ENCODE measurements at places on chromosomes 4 and X.

- DNase-seq = no peak
These were observed 61.5 kb upstream of the FAM241A start for GRCh38 chr4:112083587-112084347.

DNA sequence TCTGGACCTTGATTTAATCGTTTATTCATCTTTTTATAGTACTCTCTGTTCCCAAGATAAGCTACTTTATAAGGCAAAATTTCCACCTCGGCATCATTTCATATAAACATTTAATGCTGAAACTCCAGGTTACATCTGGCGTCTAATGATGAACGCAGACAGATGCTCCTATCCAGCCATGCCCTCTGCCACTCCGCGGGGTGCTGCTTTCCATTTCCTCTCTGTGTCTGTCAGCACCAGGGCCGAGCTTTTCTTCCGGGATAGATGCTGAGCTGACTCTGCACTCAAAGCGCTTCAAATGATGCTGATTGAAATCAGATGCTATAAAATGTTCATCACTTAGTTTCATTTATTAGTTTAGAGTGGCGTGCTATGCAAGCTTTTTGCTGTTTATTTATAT, 80.5 kb upstream of the HELT start:
- DNase-seq = no peak

DNA sequence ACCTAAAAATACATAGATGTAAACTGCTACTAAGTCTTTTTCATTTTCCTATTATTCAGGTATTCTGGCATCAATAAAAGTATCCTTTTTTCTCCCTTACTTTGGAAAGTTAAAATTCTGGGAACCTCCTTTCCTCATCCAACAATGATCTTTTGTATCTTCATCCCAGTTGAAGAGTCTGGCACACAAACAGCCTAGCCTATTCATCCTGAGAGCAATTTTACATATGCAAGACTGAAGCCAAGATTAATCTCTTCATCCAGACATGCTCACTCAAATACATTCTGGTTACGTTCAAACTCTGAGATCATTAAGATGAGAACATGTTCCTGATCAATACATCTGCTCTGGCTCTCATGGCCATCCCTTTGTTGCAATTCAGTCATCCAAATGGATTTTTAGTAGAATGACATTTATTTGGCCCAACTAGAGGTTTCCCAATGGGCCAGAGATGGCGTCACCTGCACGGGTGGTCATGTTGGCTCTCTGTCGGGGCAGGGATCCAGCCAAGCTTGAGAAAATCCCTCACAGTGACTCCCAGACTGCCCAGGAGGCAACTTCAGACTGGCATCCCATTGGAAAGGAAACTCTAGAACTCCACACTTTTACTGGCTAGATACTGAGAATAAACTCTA, 135.3 kb upstream of the VCX2 start:
- DNase-seq = no peak

- DNase-seq = peak; percentile 33
These were observed 108.7 kb upstream of the ATP6AP2 start for GRCh38 chrX:40471965-40472648.

GRCh38 chr4:35548921-35549320, 695.4 kb downstream of the ARAP2 start:
- no peak for DNase-seq

DNA sequence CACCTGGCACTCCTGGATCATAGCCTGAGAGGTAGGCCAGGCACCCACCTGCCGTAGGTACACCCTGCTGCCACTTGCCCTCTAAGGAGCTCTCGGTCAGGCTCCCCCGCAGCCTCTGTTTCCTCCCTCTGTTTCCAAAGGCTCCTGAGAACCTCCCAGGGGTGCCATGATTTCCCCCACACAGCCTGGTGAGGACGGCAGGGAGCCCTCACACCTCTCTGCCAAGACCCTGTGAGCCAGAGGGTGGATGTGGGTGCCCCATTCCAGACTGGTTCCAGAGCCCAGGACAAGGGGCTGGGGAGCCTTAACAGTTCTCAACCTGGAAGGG, 1.6 kb upstream of the ABLIM2 start:
- DNase-seq = no peak

DNA sequence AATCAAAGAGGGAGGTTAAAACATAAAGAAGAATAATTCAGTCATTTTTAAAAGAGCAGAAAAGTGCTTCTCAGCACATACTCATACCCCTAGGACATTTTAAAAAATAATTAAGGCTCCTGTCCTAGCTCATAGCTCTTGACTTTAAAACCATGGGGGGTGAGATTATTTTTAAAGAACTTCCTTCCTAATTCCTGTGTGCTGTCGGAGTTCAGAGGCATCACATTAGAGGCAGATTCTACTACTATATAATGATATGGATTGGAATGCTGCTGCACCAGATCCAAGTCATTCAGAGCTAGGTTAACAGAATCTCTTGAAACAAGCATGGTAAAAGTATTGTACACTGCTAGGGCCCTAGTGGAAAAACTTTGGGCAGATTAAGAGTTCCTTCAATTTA, 456.5 kb upstream of the ADGRL3 start:
- no peak for DNase-seq

GRCh38 chr4:85905761-85906160, 430.8 kb downstream of the ARHGAP24 start:
- DNase-seq = no peak

- DNase-seq = no peak
These were observed 2.0 kb downstream of the DDX3X start for GRCh38 chrX:41335958-41336331.

DNA sequence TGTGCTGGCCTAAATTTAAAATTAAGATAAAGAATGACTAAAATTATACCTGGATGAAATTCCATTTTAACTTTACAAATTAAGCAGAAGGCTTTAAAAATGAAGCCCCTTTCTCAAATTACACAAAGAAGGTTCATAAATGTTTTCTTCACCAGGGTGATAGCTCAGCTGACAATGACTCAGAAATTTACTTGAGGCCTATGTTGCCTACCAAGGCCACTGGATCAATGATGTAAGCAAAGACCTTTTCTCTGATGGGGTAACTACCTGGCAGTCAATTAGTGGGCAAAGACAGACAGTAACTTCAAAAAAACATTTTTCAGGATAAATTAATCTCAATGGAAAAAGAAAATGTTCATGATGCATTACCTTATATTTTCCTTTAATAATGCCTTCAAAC, 23.9 kb upstream of the GPR34 start:
- DNase-seq = no peak

- no peak for DNase-seq
These were observed 32.8 kb downstream of the CEP44 start for GRCh38 chr4:174316546-174316945.

GRCh38 chr4:156677131-156677531, 294.5 kb downstream of the PDGFC start:
- DNase-seq = no peak

- no peak for DNase-seq
These were observed 44.0 kb downstream of the SLC25A5 start for GRCh38 chrX:119512146-119512800.

DNA sequence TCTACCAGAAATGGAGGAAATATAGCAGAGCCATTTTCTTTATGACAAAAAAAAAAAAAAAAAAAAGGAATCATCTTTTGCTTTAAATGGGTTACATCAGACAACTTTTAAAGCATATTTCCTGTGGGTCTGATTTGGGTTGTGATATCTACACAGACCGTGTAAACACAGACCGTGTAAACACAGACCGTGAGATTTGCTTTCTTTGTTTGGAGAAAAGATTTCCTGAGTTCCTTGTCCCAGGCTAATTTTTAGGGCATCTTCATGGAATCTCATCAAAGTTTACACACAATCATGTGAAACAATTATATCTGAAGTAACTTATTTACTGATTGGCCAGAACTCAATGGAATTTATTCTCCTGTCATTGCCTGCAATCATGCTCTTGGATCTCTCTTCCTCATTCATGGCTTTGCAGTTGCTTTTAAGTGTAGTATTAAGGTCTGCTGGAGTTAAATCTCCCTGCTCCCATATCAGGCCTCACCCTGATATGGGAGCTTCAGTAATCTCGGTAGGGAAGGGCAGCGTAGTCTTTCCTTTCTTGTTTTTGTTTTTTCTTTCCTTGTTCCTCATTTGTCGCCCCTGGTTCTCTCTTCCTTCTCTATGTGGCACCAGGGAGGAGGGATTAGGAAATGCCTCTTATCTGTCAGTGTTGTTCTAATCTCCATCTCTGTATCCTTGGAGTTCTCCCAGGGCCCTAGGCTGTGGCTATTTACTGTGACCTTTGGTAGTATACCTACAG, 248.6 kb upstream of the JADE1 start:
- DNase-seq = no peak

- no peak for DNase-seq
These were observed 28.1 kb downstream of the ZFP42 start for GRCh38 chr4:188023682-188024081.

DNA sequence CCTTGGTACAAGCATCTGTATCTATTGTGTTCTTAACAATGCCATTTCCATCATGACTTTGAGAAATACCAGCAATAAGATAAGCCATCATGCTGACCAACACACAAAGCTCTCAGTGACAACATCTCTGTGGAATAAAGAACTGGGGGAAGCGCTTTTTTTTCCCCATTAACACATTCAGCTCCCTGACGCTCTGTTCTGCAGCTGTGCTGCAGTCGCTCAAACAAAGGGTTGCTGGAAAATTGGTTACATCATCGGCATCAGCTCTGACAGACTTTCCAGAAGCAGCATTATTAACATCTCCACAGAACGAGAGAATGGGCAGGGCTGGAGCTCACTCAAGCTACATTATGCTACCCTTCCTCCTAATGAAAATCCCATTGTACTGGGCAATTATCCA, 39.9 kb downstream of the DCX start:
- no peak for DNase-seq

DNA sequence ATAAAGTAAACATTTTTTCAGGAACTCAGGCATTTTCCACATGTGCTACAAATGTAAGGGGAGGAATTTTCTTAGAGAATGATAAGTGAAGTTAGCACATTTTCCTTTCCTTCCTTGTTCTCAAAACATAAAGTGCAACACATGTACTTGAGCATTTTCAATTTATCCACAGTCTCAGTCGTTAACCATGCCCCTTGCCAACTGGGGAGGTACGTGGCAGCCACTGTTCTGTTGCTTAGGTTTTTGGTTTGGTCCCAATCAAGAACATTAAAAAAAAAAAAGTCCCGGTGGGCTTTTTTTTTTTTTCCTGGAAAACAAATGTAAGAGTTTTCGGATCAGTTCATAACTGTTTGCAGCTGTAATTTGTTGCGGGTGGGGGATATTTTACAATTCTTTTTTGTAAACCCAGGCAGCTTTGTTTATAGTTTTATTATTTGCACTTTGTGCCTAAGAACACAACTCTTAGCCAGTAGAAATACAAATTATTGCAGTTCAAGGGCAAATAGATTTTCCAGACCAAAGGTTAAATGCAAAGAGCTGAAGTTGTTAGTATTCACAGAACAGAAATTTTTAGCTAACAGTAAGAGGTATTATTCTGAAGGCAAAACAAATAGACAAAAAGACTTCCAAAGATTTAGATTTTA, 112.1 kb upstream of the NAP1L5 start:
- no peak for DNase-seq

- DNase-seq = no peak
These were observed 271.5 kb downstream of the LDB2 start for GRCh38 chr4:16626945-16627344.

GRCh38 chr4:145796346-145796745, 116.4 kb downstream of the C4orf51 start:
- no peak for DNase-seq

DNA sequence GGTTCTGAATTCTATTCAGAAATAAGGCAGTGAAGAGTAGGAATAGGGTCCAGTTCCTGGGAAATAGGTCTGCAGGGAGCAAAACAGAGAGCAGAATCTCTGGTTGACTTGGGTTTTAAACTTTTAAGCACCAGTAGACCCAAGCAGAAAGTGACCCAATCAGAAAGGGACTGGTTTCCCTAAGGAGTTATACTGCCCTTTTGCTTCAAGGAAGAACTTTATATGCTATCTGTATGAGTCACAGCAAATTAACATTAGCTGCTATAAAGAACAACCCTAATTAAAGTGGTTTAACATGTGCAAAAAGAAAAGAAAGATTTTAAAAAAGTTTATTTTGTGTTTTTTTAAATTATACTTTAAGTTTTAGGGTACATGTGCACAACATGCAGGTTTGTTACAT, 263.6 kb upstream of the EMCN start:
- DNase-seq = no peak

DNA sequence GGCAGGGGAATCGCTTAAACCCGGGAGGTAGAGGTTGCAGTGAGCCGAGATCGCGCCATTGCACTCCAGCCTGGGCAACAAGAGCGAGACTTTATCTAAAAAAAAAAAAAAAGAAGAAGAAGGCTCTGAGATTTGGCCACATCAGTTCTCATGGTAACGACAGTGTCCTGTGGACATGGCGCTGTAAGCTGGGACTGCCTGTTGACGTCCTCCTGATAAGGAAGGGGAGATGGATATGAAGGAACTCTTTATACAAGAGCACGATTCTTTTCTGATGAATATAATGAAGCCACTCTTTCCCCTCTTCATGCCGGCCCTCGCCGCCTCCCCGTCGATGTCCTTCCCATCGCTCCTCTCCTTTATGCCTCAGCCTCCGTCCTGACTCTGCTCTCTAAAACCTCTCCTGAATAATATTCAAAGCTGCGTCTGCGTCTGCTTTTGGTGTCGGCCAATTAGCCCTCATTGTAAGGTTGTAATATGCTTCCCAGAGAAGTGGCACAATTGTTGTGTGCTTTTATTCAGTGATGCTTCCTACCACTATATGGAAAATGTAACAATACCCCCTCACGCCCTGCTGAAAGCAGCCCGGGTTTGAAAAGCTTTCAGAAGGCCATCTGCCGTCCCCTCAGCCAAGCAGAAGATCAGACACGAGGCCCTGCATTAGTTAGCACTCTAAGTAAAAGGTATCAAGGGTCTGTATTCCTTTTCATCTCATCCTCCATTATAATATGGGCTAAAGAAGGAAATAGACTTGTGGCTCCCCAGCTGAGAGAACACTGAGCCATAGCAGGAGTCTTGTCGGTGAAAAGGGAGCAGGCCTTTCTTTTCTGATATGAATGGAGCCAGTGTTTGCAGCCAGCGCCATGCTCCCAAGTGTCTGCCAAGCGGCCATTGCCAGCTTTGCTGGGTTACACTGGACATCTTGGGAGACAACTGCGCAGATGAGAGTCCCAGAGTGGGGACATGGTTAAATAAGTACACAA, 22.1 kb upstream of the SCOC start:
- DNase-seq = no peak

DNA sequence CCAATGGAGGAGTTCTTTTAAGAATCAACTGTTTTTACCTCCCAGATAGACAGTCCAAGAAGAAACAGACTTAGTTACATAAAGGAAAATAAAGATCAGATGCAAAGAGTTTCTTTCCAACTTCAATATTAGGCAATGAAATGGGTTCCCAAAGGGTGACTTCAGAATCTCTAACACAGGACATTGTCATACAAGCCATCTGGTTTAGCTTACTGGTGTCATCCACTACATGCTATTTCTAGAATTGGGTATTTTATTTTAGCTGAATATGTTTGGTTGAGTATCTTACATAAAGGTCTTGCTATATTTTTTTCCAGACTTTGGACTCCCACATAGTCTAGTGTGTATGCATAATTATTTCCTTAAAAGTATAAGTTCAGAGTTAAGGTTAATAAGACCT, 162.1 kb upstream of the SLC7A11 start:
- no peak for DNase-seq

All from GM12878 (cell line).